ENCODE measurements at places on chromosomes 7 and 10.

DNA sequence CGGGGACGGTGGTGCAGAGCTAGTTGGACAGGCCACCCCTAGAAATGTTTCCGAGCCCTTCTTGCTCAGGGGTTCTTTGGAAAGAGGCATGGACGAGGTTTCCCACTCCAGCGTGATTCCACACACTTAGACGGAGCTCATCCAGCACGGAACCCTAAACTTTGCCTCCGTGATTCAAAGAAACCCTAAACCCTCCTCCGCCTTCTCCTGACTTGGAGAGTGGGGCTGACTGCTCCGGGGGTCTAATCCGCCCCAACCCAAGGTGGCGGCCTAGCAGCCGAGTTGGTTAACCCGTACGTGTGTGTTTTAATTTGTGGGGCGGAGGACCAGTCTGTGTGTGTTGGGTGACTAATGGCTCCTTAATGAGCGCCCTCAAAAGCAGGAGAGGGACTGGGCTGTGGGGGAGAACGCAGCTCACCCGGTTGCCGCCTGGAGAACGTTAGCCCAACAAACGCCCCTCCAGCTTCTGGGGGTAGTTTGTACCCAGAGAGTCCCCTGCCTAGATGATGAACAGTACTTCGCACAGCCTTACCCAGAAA, 3.8 kb downstream of the NEUROG3 start:
- no peak for DNase-seq

GRCh38 chr7:82975811-82976468, 186.7 kb downstream of the PCLO start:
- no peak for DNase-seq

DNA sequence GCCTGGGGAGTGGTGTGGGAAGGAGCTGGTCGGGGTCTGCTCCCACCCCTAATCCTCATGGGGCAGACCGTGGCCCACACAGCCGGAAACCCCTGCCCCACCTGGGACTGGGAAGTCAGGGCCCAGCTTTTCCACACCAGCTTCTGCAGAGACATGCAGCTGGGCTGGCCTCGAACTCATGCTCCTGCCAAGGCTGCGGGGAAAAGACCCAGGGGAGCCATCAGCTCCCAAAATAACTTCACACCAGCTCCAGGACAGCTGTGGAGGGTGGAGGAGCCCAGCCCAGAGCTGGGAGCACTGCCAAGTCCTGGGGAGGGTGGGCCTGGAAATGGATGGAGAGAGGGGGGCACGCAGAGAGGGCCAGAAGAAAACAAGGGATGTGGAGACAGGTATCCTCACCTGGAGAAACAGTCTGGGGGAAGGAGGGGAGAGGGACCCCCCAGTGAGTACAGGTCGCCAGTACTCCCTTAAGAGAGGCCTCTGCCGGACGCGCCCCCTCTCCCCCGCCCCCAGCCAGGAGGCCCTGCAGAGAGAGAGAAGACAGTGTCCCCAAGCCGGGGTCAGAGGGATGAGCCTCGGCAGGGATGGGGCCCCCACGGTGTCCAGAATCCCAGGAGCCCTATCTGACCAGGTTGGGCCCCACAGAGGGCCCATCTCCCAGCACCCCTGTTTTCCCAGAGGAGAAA, 11.5 kb upstream of the GRIFIN start:
- peak; percentile 68 for DNase-seq

GRCh38 chr10:6563731-6564130, 16.3 kb downstream of the PRKCQ start:
- DNase-seq = no peak

DNA sequence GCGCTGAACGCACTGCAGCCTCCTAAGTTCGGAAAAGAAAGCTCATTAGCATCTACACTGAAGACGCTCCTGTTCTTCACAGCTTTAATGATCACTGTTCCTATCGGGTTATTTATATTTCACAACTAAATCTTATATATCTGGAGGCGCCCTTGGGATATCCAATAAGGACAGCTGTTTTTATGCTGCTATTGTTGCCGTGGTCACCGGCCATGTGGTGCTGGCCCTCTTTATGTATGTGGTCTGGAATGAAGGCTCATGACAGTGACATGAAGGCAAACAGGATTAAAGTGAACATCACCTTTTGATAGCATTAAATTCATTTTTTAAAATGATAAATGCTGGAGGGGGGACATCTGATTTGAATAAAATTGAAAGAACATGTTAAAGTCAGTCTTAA, 8.8 kb downstream of the BLVRA start:
- no peak for DNase-seq

DNA sequence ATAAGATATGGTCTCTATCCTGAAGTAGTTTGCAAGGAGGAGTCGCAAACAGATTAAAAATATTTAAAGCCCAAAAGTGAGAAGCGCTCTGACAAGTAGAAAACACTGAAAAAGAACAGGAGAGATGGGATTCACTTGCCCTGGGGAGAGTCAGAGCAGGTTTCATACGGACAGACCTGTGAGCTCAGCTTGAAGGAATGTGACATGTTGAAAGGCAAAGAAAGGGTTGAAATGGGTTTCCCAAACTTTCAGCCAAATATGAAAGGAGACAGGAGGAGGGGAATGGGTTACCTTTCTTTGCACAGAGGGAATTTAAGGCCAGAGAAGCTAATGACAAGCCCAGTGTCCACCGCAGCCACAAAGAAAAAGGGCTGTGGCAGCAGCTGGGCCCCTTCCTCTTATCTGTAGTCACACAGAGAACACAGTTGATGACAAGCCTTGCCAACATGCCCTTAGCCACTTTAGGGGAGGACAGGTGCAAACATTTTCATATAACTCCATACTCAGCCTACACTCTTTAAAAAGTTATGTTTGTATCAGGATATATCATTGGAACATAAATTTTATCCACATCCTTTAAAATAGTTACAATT, 14.9 kb downstream of the HOXA1 start:
- no peak for DNase-seq

GRCh38 chr7:153190452-153190851, 430.9 kb downstream of the ACTR3B start:
- DNase-seq = no peak

DNA sequence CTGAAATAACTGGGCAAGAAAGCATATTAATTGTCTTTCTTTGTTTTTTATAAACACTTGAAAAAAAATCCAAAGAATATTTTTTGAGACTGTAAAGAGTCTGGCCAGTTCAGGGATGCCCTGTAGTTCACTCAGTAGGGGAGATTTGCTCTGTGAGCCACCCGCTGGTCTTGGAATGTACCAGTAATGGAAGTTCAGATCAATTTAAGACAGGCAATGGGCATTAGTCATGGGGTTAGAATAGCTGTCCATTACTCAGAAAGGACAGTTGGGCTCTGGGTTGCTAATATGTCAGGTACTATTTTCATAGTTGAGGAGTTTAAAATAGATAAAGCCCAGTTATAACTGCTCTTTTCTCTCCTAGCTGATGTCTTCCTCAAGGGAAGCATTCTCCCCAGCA, 38.7 kb downstream of the A1CF start:
- no peak for DNase-seq

GRCh38 chr10:127833804-127834203, 58.9 kb downstream of the CLRN3 start:
- no peak for DNase-seq

DNA sequence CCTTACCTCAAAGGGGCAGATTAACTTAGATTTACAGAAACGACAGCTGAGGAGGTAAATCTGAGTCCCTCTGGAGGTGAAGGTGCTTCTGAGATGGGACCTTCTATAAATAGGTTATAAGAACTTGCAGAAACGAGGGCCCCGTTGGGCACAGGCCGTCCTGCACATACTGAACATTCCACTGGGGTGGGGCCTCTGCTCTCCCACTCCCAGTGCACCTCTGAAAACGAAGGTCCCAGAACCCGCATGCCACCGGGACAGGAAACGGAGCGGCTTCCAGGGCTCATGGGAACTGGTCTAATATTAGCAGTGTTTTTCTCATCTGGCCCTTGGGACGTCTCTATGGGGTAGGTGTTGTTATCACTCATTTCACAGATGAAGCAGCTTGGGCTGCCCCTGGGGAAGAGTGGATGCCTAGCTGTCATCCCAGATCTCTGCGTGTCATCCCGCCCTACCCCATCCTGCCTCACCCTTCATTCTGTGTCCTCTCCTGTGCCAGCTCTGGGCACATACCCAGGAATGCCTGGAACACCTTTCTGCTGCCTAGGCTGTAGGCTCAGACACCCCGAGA, 19.6 kb downstream of the C10orf62 start:
- DNase-seq = no peak

- DNase-seq = peak; percentile 81
These were observed 18.9 kb upstream of the NRBF2 start for GRCh38 chr10:63114031-63114814.

DNA sequence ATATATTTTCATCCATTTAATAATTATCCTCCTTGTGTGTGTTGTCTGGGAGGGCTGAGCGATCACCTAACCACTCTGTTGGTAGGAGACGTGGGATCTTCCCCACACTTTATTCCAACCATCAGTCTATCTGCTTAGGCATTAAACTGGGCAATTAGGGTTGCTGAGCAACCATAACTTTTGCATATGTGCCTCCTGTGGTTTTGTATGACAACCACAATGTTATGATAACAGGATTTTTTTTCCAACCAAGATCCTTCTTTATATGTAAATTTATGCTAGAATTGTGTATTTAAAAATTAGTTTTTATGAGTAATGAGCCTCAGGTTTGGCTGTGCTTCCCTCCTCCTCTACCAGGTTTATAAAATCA, 495.0 kb upstream of the MGMT start:
- no peak for DNase-seq

- DNase-seq = no peak
These were observed 3.9 kb upstream of the NMT2 start for GRCh38 chr10:15172306-15172840.

DNA sequence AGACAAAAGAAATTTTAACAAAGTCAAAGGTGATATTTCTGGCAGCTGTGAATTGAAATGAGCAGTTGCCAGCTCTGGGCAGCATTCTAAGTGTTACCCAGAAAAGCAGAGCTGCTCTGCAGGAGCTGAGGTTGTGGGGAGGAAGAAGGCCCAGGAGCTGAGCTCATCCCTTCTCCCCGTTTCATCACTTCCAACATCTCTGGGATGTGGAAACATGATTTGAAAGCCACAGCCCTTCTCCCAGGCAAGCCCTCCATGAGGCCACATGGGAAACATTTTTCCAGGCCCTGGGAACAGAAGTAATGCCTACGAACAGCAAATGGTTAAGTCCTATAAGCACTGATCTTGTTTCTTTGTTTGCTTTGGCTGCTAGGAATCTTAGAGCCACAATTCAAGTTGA, 10.9 kb upstream of the DMBT1 start:
- no peak for DNase-seq

GRCh38 chr7:135843214-135843613, 94.6 kb upstream of the FAM180A start:
- DNase-seq = no peak

DNA sequence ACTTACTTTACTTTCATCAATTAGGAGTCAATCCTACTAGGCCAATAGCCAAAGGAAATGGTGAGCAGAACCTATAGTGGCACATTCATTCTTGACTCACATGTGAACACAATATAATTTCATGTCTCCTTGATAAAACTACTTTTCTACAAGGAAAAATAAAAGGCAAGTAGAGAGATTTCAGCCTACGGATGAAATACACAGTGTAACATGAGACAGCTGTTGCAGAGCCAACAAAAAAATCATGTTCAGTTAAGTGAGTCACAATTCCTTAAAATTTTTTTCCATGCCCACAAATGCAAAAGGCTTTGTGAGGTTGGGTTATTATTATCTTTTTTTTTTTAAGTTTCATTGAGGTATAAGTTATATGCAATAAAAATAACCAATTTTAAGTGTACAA, 54.8 kb downstream of the GPR141 start:
- no peak for DNase-seq

DNA sequence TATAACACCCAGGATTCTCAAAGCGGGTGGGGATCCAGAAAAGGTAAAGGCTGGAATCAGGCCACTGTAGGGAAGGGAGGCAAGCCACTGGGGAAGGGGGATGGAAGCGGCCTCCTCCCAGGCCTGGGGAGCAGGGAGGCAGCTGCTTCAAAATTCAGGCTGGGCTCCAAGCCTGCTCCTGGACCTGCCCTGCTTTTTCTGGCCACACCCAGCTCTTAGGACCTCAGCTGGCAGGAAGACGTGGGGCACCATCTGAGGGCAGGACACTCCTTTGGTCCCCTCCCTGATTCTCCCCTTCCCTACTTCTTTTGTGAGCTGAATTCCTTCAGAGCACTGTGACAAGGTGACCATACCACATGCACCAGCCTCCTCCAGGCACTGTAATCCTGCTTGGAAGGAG, 4.6 kb upstream of the LBX1 start:
- DNase-seq = no peak

DNA sequence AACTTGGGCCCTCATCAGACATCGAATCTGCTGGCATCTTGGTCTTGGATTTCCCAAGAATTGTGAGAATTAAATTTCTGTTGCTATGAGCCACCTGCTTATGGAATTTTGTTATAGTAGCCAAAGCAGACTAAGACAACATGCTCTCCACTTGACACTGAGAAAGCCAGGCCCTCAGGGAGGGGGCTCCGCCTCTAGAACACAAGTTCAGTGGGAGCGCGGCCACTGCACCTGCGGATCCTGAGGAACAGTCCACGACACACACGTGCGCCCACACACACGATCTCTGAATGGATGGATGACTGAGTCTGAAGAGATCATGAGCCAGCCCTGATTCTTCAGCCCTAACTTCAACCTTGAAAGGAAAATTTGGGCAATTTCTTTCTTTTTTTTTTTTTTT, 73.7 kb downstream of the CTBP2 start:
- DNase-seq = peak; percentile 50

GRCh38 chr10:80485946-80486764, 32.0 kb downstream of the TSPAN14 start:
- DNase-seq = no peak

- DNase-seq = no peak
These were observed 13.5 kb downstream of the OR9A2 start for GRCh38 chr7:143013473-143013872.

DNA sequence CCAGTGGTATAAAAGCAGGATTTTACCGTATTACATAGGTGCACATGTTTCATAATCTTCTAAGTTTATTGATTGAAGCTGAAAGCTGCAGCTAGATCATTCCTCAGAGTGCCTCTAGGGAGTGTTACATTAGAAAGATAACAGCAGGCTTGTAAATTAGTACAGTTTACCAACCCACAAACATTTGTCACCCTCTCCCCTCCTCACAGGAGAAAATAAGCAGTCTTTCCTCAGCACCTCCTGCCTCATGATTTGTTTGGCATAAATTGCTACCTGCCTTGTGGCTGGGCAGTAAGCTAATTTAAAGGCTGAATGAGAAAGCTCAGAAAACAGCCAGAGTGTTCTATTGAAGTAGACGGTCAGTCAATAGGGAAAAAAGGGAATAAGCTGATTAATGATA, 74.2 kb downstream of the NXPH1 start:
- DNase-seq = no peak

DNA sequence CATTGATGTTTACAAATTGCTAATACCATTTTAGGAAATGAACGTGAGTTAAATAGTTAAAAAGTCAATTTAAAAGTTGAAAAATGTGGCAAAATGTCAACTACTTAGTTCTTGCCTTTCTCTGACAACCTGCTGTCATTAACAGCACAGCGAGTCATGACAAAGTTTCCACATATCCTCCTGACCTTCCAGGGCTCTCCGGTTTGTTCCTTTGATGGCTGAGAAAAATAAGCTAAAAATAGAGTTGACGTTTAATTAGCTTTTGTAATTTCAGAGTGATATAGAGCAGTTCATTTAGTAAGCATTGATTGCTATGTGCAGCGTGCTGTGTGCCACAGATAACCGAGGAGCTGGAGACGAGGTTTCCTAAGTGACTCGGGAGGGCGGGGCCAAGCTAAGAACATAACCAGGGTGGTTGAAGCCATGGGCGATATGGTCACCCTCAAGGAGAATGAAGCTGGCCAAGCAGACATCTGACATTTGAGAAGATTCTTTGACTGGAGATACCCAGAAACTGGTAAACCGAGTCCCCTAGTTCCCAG, 47.9 kb downstream of the OGDH start:
- peak; percentile 27 for DNase-seq

- no peak for DNase-seq
These were observed 153.5 kb downstream of the ZNF248 start for GRCh38 chr10:37703833-37704382.
